ENCODE measurements at places on chromosomes 2 and 18.

GRCh38 chr18:79569720-79570119 lies 109.9 kb upstream of the CTDP1 start:
- DNase-seq, result no peak

- DNase-seq, result no peak
These were observed 167.6 kb downstream of the LNPK start for GRCh38 chr2:175834477-175834876.

DNA sequence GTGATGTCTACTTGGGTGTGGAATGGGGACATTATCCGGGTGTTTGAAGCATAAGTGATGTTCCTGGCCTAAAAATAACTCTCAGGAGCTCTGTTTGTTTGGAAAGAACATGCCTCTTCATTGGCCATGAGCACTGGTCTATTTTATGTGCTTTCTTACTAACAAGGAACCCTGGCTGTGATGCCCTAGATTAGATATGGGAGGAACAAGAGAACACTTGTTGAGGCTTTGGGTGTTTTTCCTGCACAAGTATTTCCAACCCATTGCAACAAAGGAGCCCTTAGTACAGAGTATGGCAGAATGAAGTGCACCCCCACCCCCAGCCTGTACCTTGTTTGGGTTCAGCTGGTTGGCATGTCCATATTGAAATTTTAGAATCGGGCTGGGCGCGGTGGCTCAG lies 95.9 kb downstream of the SLC4A3 start:
- DNase-seq, result no peak

GRCh38 chr18:11429876-11430275 lies 179.5 kb upstream of the SLC35G4 start:
- no peak for DNase-seq

GRCh38 chr2:119838179-119838578 lies 78.5 kb downstream of the PTPN4 start:
- no peak for DNase-seq

GRCh38 chr2:196101325-196101991 lies 32.8 kb upstream of the DNAH7 start:
- peak; percentile 51 for DNase-seq

GRCh38 chr2:107961395-107961794 lies 24.9 kb upstream of the SLC5A7 start:
- no peak for DNase-seq
